ENCODE measurements at places on chromosomes 3 and 15. TPM values are rescaled to one million over a fixed set of nuclear protein-coding genes. Genes with fewer than 3 reads are reported as not detected.

TTC23 gene
- total RNA-seq = 12.6 TPM

IMPG2 gene
- not detected for total RNA-seq

EFCAB12 gene
- total RNA-seq = 1.2 TPM

FRMD5 gene
- total RNA-seq = 2.3 TPM

SLC22A13 gene
- 0.07 TPM for total RNA-seq

AMT gene
- total RNA-seq = 0.36 TPM

AGBL1 gene
- not detected for total RNA-seq

GABRR3 gene
- not detected for total RNA-seq

HYKK gene
- total RNA-seq = 6.2 TPM

SGO1 gene
- 15.8 TPM for total RNA-seq

UACA gene
- total RNA-seq = 42.1 TPM

SHC4 gene
- 1.1 TPM for total RNA-seq

CYP19A1 gene
- 0.47 TPM for total RNA-seq

SLC22A14 gene
- total RNA-seq = 0.12 TPM

NAALADL2 gene
- total RNA-seq = not detected

CCDC54 gene
- not detected for total RNA-seq

PPM1L gene
- total RNA-seq = 0.90 TPM

IL17RE gene
- 1.6 TPM for total RNA-seq

CNTN3 gene
- not detected for total RNA-seq

CCK gene
- total RNA-seq = 1.7 TPM

SLC51B gene
- 16.8 TPM for total RNA-seq

SEMA6D gene
- total RNA-seq = not detected

UROC1 gene
- not detected for total RNA-seq

All from A549 treated with dexamethasone at 1 μM for 4 hours (cell line).